IgD-negative memory B cell (primary cell): ENCODE measurements at places on chromosomes 6 and 20. TPM values are rescaled to one million over a fixed set of nuclear protein-coding genes. Genes with fewer than 3 reads are reported as not detected.

Gene LIN28B
- polyA plus RNA-seq = not detected

Gene PRDM13
- not detected for polyA plus RNA-seq

Gene CST3
- polyA plus RNA-seq = 5.9 TPM

Gene SNRPB2
- 82.4 TPM for polyA plus RNA-seq

Gene BPIFB2
- polyA plus RNA-seq = not detected
